Non-pigmented ciliary epithelial cell (primary cell): ENCODE measurements at places on chromosomes 12 and 14.

DNA sequence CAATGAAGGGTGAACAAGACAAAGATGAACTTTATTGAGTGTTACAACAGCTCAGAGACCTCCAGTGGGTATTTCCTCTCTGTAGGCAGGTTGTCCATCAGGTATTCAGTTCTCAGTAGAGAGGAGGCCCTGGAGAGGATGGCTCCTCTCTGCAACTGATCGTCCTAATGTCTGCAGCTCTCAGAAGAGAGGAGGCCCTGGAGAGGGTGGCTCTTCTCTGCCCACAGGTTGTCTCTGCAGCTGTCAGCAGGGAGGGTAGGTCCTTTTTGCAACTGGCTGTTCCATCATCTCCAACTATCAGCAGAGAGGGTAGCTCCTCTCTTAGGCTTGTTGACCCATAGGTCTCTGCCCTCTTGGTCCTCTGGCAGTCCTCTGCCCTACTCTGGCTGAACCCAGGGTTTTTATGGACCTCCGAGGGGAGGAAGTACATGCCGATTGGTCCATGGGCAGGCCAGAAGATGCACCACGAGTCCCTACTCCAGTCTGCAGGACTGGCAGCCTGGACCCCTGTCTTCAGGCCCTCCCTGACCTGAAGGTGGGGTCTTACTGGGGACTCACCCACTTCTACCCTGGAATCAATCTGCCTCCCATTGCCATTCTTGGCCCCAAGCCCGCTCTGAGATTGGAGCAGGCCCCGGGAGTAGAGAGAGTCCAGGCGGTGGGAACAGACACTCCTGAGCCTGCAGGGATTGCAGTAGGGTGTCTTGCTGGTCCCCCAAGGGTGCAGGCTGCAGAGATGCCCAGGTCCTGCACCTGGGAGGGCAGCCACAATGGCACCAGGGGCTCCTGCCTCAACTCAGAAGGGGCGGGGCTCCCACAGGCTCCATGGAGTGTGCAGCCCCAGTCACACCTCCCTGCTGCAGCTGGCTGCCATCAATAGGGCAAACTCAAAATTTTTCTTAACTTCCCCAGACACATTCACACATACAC lies 2.3 kb downstream of the TMEM116 start:
- DNase-seq, result no peak

- no peak for DNase-seq
Observed at GRCh38 chr12:39824505-39825212, 205.1 kb upstream of the ABCD2 start.

DNA sequence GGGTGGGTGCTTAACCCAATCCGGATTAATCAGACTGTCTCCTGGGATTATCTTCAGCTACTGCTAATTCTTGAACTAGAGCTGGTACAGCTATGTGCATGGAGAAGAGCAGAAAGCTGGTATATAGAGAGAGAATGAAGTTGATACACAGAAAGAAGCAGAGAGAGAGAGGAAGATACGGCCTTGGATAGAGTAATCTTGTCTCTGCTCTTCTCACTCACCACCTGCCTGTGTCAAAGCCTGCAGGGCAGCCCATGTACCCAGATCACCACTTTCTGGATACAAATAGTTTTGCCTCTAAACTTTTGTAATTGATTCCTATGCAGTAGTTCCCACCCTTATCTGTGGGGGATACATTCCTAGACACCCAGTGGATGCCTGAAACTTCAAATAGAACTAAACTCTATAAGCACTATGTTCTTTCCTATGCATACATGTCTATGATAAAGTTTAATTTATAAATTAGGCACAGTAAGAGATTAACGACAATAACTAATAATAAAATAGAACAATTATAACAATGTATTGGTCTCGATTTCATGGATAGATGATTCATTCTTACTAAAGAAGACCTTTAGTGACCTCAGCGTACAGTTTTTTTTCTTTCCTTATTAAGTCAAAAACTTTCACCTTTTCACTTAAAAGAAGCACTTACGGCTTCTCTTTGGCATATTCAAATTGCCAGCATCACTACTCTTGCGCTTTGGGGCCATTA lies 45.5 kb downstream of the YEATS4 start:
- DNase-seq, result no peak

DNA sequence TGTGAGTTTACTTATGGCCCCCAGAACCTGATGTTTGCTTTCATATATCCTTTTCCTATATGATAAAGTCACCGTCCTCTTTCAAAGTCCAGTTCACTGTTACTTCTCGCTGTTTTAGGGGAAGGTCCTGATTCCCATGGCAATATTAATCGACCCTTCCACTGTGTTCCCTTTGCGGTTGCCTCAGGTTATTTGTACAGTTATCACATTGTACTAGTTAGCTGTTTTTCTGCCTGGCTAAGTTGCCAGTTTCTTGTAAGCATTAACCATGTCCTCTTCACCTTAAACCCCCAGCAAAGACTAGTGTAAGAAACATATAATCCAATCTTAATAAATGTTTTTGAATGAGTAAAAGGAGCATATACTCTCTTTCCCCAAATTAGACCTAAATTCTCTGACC lies 115.0 kb upstream of the PPFIA2 start:
- DNase-seq, result no peak

- peak; percentile 14 for DNase-seq
Observed at GRCh38 chr14:59126714-59127436, 61.6 kb upstream of the DAAM1 start.

- DNase-seq, result no peak
Observed at GRCh38 chr14:94977016-94977415, 180.3 kb downstream of the DICER1 start.

DNA sequence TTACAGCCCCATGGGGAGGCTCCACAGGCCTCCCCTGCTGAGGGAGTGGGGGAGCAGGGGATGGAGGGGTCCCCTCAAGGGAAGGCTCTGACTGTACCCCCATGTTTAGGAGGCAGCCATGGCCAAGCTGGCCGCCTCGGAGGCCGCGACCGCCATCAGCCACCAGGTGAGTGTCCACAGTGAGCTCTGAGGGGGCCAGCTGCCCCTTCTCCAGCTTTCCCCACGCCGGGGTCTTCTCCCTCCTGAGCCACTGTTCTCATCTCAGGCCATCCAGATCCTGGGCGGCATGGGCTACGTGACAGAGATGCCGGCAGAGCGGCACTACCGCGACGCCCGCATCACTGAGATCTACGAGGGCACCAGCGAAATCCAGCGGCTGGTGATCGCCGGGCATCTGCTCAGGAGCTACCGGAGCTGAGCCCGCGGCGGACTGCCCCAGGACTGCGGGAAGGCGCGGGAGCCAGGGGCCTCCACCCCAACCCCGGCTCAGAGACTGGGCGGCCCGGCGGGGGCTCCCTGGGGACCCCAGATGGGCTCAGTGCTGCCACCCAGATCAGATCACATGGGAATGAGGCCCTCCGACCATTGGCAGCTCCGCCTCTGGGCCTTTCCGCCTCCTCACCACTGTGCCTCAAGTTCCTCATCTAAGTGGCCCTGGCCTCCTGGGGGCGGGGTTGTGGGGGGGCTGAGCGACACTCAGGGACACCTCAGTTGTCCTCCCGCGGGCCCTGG lies 13.6 kb downstream of the ACADS start:
- DNase-seq, result no peak

GRCh38 chr12:56487448-56488040 lies 417 bp downstream of the GLS2 start:
- DNase-seq, result no peak

GRCh38 chr12:109858764-109859163 lies 21.6 kb downstream of the GLTP start:
- DNase-seq, result no peak

GRCh38 chr14:93086441-93087055 lies 29.2 kb downstream of the ITPK1 start:
- no peak for DNase-seq

DNA sequence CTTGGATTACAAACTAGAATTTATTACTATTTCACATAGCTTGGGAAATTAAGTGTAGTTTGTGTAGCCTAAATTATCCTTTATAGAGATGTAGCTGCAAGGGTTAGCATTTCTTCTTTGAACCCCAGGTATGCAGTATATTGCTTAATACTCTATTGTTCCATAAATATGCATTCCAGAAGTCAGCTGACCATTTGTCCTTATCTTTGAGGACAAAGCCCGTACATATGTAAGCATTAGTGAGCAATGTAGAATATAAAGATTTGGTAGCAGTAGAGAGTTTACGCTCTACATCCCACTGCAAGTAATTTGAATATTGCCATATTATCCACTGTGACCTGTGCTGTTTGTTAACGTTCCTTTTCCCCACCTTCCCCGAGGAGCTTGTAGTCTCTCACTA lies 26.9 kb downstream of the PPM1A start:
- no peak for DNase-seq

DNA sequence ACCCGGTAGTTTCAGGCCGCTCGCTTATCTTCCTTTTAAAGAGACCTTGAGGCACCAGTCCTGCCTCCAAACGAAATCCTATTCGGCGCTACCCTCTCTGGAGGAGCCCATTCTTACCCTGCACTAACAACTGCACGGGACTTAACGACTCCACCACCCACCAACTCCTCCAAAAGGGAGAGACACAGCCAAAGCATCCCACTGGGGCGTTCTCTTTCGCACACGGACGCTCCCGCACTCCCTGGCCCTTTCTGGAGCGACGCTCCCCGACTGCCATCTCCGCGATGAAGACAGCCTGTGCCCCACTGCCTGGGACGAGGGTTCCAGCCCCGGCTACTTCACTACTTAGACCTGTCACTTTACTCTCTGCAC lies 650 bp downstream of the GALC start:
- no peak for DNase-seq

DNA sequence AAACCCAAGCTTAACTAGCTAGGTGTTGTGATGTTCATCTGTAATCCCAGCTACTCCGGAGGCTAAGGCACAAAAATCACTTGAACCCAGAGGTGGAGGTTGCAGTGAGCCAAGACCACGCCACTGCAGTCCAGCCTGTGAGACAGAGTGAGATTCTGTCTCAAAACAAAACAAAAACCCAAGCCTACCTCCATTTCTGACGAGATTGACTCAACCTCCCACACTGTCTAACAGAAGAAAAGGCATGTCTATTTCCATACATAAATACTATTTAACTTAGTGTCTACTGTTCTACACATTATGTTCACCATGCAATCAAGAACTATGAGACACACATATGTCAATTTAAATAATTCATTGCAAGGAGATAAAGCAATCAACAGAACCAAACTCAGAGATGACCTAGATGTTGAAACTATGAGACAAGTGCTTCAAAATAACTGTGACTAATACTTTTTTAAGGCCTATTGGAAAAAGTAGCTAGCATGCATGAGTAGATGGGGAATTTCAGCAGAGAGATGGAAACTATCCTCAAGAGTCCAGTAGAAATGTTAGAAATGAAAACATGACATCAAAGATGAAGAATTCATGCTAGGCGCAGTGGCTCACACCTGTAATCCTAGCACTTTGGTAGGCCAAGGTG lies 75.9 kb upstream of the DHRS4 start:
- DNase-seq, result no peak

GRCh38 chr14:103006106-103006505 lies 51.2 kb downstream of the CDC42BPB start:
- DNase-seq, result no peak

GRCh38 chr12:62604373-62604772 lies 137.7 kb downstream of the MON2 start:
- no peak for DNase-seq

DNA sequence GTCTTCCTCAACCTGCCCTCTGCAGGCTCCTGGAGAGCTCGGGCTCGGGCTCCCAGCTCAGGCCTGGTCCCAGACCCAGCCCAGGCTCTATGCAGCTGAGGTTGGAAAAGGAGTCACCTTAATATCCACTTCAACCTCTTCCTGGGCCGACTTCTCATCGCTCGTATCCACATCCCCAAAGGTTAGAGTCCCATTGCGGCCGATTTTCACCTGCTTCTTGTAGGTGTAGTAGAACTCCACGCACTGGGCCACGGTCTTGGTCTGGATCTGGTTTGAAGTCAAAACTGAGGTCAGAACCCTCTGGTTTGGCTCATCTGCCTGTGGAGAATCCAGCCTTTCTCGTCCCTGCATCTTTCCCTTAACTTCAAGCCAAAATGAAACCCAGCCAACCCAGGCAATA lies 8.4 kb upstream of the PNMA1 start:
- DNase-seq, result no peak

DNA sequence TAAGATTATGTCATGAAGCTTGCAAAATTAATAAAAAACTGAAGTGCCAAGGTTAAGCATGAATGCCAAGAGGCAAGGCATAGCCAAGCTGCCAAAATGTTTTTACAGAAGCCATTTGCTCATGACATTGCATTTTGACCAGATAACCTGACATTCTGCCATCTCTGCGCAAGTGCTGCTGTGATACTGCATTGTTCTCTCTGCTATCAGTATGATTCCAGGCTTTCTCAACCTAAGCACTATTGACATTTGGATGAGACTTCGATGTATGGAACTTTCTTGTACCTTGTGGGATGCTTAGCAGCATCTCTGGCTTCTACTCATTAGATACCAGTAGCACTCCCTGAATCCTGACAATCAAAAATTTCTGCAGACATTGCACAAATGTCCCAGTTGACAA lies 139.2 kb downstream of the RASSF9 start:
- DNase-seq, result no peak

DNA sequence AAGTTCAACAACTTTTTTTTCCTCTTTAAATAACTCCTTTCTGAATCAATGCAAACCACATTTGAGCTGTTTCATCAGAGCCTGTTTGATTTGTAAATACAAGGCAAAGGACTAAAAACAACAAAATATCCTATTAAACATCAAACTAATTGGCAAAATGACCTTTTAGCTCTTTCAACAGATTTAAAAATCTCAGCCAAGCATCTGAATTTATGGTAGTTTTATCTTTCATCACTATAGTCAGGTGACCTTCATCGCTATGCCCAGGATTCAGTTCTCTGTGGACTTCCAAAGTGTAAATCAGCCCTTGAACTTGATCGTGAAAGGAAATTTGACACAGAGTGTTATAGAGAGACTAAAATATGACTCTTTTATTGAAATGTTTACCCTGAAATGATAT lies 1554.5 kb upstream of the FLRT2 start:
- no peak for DNase-seq

DNA sequence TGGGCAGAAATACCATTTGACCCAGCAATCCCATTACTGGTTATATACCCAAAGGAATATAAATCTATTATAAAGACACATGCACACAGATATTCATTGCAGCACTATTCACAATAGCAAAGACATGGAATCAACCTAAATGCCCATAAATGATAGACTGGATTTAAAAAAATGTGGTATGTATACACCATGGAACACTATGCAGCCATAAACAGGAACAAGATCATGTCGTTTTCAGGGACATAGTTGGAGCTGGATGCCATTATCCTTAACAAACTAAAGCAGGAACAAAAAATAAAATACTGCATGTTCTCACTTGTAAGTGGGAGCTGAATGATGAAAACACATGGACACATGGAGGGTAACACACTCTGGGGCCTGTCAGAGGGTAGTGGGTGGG lies 335.6 kb downstream of the BTG1 start:
- no peak for DNase-seq

GRCh38 chr12:7485095-7485494 lies 18.5 kb downstream of the CD163 start:
- DNase-seq, result no peak

- no peak for DNase-seq
Observed at GRCh38 chr12:105783983-105784947, 354.5 kb downstream of the NUAK1 start.

GRCh38 chr12:105067511-105068031 lies 16.7 kb downstream of the ALDH1L2 start:
- DNase-seq, result peak; percentile 45

GRCh38 chr14:26218861-26219260 lies 379.0 kb downstream of the NOVA1 start:
- no peak for DNase-seq
